Left lung (tissue), 14 donors: ENCODE measurements at places on chromosomes 3 and 15.

DNA sequence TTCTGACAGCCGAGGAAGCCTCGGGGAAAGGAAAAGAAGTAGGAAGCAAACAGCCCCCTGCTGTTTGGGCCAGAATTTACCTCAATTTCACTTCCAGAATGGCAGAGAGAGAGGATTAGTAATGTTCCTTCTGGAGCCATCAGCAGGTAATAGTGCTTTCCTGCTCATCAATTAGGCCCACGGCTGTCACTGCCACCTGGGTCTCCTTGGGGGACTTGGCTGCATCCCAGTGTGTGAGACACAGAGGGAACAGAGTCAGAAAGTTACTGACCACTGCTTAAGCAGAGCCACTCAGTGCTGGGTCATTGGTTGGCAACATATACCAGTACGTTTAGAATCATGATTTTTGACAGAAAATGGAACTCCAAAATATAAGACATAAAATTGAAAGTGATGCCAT is 397.0 kb downstream of the EPHA3 start:
- DNase-seq = no peak

GRCh38 chr3:11638495-11639358 is 5.0 kb downstream of the VGLL4 start:
- no peak for DNase-seq

- no peak for DNase-seq
Observed at GRCh38 chr3:10600726-10601125, 95.3 kb upstream of the ATP2B2 start.

DNA sequence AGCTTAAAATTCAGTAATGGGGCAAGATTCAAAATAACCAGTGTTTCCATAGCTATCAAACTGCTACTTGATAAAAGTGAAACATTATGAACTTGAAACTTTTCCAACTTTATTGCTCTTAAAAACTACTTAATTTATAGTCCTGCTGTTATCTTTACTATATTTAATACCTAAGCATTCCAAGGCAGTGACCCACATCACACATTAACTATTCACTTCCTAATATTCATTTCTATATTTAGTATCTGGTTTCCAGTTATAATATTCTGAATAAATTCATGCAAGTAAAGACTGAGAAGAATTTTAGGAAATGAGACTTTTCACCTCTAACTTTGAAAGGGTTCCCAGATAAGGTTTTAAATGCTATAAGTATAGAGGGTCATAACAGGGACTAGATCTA is 64.9 kb downstream of the UACA start:
- DNase-seq = no peak

- DNase-seq = no peak
Observed at GRCh38 chr3:46946856-46947545, 29.5 kb downstream of the CCDC12 start.

DNA sequence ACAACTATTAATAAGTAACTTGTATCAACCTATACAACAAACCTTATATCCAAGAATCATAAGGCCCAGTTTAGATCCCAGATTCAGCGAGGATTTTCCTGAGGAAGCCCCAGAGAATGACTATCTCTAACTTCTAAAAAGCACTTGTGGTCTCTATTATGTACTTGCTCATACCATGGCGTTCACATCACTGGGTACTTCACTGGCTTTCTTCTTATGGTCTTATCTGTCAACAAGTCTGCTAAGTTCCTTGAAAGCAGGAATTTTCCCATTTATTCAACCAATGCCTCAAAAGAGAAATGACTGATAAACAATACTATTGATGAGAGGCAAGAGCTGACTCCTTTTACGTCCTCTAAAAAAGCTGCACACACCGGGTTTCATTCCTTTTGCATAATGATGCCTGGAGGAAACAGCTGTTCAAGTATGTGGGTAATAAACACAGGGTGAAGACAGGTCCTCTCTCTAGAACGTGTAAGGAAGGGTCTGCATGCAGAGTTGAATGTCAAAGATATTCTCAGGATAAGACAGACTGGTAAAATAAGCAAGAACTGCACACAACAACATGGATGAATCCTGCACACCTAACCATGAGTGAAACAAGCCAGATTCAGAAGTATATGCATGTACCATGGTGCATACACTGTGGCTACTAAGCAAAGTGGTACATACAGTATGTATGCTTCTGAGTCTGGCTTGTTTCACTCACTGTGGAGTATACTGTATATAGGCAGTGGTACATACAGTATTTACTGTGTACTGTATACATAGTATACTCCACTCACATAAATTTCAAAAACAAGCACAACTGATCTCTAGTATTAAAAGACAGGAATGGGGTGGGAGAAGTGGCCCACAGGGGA is 408.7 kb downstream of the SHQ1 start:
- no peak for DNase-seq

- no peak for DNase-seq
Observed at GRCh38 chr3:149442851-149443544, 31.5 kb upstream of the TM4SF4 start.

GRCh38 chr3:29245441-29245840 is 35.4 kb upstream of the RBMS3 start:
- DNase-seq = no peak

DNA sequence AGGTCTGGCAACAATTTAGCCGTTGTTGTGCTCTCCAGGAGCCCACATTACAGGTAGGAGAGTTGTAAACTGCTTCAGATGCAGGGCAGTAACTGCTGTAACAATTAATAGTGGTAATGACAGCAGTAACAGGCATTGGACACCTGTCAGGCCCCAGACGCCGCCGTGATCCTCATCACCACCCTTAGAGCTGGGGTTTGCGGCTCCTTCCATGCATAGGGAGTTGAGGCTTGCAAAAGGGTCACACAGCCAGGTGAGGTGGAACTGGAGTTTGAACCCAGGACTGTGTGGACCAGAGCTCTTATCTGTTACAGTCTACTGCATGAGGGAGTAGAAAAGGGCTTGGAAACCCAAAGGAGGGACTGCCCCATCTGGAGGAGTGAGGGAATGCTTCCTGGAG is 26.8 kb upstream of the NR2C2 start:
- no peak for DNase-seq

DNA sequence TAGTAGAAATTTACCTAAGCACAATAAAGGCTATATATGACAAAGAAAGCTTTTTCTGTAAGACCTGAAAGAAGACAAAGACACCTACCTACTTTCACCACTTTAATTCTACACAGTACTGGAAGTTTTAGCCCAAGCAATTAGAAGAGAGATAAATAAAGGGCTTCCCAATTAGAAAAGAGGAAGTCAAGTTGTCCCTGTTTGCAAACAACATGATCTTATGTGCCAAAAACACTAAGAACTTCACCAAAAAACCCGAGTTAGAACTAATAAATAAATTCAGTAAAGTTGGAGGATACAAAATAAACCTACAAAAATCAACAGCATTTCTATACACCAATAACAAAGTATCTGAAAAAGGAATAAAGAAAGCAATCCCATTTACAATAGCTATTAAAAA is 190.9 kb downstream of the NR2F2 start:
- no peak for DNase-seq

DNA sequence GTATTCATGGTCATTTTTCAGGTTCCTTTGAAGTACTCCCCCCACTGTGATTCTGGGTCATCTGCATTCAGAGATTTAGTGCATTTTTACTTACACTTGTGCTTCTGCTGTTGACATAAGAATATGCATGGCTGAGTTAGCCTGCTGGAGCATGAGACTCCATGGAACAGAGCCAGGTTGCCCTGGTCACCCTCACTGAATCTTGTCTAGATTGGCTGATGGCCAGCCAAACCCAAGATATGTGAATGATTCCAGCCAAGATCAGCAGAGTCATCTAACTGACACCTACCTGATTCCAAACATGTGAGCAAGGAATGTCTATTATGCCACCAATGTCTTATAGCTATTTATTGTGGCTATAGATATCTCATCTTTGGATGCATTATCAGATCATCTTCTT is 25.1 kb downstream of the DTWD1 start:
- no peak for DNase-seq

DNA sequence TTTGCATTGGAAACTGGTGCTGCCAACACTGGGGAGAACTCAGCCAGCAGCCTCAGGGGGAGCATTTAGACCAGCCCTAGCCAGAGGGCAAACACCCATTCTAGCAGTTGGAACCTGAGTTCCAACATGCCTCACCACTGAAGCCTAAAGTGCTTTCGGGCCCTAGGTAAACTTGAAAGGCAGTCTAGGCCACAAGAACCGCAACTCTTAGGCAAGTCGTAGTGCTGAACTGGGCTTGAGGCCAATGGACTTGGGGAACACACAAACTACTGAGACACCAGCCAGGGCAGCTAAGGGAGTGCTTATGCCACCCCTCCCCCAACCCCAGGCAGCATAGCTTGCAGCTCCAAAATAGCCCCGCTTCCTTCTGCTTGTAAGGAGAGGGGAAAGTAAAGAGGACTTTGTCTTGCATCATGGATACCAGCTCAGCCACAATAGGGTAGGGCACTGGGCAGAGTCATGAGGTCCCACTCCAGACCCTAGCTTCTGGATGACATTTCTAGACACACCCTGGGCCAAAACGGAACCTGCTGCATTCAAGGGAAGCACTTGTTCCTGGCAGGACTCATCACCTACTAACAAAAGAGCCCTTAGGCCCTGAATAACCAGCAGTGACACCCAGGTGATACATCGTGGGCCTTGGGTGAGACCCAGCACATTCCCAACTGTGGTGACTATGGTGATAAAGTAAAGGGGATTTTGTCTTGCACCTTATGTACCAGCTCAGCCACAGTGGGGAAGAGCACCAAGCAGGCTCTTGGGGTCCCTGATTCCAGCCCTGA is 37.3 kb upstream of the TEX9 start:
- DNase-seq = no peak

GRCh38 chr3:46848271-46849044 is 14.8 kb downstream of the MYL3 start:
- DNase-seq = no peak

- DNase-seq = peak; percentile 64
Observed at GRCh38 chr3:123559040-123559861, 25.6 kb downstream of the HACD2 start.

DNA sequence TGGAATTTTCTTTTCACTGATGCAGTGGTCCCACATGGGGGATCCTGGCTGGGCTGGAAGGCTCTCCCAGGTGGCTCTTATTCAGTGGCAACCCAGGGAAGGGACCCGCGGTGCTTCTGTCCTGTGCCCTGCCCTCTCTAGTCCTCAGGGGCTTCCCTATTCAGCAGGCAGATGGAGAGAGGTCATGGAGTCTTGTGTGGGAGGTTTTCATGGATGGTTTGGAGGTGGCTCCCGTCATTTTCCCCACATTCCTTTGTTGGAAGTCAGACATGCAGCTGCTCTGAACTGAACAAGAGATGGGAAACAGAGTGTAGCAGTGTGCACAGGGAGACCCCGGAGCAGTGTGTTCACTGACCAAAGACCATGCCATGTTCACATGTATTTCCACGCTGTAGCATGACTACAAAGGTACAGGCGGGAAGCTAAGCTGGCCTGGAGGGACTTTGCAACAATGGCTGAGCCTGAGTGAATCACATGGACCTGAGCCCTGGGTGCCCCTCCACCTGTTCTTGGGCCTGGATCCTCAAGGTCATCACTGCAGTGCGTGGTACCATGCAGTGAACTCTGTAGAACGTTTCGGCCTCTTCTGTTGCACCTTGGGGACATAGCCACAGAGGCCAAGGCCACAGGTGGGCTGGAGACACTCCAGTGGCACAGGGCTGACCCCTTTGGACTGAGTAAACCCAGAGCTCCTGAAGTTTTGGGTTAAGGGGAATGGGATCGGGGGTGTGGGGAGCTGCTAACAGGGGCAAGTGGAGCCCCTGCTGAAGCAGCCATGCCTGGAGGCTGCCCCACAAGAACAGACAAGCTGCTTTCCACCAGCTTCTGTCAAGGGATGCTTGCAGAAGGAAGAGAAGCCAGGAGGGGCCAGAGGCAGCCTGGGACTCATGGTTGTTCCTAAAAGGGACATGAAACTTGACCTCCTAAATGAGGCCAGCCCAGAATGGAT is 123.0 kb downstream of the ASB7 start:
- DNase-seq = no peak

DNA sequence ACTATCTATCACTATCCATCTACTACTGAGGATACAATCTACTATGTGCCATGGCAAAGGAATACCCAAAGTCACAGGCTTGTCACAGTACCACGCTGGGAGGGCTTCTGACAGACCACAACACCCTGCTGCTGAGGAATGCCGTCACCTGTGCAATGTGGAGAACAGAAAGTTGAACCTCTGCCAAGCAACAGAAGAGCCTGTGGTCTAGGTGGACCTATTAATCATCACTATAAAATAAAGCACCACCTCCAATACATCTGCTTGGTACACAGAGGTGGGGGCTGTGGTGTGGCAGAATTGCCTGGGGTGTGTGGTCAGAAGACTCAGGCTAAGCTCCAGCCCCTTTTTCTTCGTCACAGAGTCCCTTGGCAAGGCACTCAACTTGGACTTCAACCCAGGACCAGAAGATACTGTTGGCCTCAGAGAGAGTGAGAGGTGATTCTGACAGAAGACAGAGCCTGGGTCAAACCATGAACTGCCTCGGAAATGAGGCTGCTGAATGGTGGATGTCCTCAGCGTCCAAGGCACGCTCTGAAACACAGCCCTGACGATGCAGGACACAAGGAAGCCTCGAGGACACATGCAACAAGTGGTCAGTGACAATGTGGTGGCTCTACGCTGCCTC is 189.4 kb upstream of the CHRNA7 start:
- DNase-seq = no peak

- DNase-seq = no peak
Observed at GRCh38 chr15:69439623-69440022, 13.0 kb upstream of the RPLP1 start.
